ENCODE measurements at places on chromosomes 1 and 21.
A peak's percentile ranks its signal among the peaks of the same experiment; 100 is the strongest.

GRCh38 chr1:91137173-91137852, 115.5 kb upstream of the ZNF644 start:
- no peak for DNase-seq

DNA sequence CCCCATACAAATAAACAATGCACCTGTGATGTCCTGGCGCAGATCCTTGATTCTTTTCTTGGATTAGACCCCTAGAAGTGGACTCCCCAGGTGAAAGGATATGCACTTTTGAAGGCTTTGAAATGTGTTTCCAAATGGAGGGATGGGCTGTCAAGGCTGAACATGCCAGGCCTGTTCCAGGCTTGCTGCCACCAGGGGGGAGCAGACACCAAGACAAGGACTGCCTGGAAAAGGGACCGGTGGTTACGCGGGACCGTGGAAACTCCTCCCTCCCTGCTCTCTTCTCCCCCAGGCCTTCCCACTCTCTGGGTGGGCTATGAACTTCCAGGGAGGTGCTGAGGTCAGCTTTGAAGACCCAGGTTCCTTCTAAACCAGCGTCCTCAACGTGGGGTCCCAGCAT, 12.7 kb downstream of the C1QB start:
- DNase-seq, result no peak

DNA sequence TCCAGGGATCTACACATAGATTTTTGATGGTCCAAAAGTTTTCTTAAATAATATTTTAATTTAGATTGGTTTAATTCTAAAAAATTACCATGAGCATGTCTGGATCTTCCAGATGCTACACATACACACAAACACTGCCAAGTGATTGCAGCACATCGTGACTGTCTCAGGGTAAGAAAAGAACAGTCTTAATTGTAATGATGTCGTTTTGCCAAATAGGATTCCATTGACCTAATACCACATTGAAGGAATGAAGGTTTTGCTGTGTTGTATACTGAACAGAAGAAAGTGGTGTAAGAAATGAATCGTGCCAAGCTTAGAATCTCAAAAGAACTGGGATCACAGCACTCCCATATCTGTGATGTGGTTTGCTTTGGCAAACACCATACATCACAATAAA, 633.3 kb upstream of the CAMK1G start:
- DNase-seq, result no peak

- no peak for DNase-seq
Measured at GRCh38 chr1:21573971-21574465, 64.8 kb downstream of the ALPL start.

DNA sequence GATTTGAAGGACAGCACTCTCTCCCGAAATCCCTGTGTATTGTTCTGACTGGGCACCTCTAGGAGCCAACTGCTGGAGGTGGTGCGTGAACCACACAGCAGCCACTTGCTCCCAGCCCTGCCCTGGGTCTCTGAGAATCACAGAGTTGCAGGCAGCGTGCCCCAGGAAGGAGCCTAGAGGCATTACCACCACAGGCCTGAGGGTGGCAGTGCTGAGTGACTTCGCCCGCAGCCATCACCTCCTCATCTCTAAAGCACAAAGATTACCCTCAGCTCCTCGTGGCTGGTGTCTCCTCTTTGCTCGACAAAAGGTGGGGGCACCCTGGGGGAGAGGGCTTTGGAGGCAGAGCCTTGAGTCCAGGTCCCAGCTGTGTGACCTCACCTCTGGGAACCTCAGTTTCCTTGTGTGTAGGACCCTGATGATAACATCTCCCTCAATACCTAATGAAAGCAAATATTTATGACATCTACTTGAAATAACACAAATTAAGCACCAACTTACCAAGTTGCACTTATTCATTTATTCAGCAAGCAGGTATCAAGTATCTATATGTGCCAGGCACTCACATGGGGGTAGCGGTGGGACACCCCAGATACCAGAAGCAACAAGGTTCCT, 86.3 kb downstream of the VWA5B1 start:
- DNase-seq, result peak; percentile 41

DNA sequence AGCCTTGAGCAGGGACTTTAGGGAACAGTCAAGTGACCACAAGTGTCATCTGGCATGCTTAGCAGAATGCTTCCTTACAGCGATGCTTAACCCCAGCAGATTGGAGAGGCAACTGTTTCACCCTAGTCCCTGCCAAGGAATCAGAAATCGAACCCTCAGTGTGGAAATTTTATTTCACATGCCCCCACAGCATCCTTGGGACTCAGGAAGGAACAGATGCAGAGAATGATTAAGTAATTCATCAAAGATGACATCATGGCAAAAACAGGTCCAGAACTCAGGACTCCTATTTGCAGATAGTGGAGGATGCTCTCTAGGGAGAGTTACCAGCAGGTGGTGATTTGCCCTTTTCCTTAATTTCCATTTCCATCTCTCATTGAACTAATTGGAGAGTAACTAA, 333.0 kb upstream of the KAZN start:
- DNase-seq, result no peak

GRCh38 chr1:100107696-100108095, 25.0 kb downstream of the SASS6 start:
- no peak for DNase-seq

- no peak for DNase-seq
Measured at GRCh38 chr1:175976865-175977642, 230.0 kb downstream of the COP1 start.

GRCh38 chr1:943545-944340, 15.3 kb downstream of the NOC2L start:
- DNase-seq, result no peak

- no peak for DNase-seq
Measured at GRCh38 chr1:238648296-238648695, 738.1 kb upstream of the CHRM3 start.

DNA sequence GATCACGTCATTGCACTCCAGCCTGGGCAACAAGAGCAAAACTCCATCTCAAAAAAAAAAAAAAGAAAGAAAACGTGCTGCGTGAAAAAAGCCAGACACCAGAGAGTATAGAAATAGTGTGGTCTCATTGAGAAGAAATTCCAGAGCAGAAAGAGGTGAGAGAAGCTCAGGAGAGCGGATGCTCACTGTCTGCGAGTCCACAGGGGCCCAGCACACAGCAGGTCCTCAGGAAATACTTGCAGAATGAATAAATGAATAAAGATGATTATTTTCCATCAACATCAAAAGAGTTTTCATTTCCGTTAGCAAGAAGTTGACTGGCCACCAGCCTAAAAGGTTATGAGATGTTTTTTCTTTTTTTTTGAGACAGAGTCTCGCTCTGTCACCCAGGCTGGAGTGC, 14.4 kb downstream of the CASP9 start:
- DNase-seq, result no peak

DNA sequence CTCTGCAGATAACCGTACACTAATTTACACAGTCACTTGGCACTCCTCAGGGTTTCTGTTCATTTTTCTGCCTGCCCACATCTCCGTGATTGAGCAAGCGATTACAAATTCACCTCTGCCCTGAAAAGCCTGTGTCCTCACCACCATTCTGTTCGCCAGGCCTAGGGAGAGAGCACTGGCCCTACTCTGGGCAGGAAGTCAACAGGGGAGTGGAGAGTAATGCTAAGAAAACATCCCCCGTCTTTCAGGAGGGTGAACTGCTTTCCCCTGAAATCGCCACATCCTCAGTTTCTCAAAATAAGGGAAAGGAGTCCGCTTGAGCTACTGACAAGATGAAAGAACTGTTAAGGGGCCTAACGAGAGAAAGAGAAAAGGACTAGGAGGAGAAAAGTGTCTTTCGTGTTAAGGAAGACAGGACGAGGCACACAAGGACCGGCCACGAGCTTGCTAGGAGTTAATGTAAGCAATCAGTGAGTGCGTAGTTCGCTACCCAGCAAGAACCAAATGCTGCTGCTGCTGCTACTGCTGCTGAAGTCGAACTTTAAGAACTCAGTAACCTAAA, 632 bp downstream of the PEX19 start:
- DNase-seq, result peak; percentile 84

- no peak for DNase-seq
Measured at GRCh38 chr1:75079538-75080290, 54.5 kb upstream of the LHX8 start.

GRCh38 chr1:58312971-58313563, 233.5 kb downstream of the OMA1 start:
- DNase-seq, result no peak

- DNase-seq, result no peak
Measured at GRCh38 chr1:174274452-174274851, 115.1 kb downstream of the RABGAP1L start.

GRCh38 chr1:54588377-54588776, 34.9 kb downstream of the FAM151A start:
- no peak for DNase-seq

GRCh38 chr1:46612937-46613660, 3.5 kb downstream of the MOB3C start:
- no peak for DNase-seq

DNA sequence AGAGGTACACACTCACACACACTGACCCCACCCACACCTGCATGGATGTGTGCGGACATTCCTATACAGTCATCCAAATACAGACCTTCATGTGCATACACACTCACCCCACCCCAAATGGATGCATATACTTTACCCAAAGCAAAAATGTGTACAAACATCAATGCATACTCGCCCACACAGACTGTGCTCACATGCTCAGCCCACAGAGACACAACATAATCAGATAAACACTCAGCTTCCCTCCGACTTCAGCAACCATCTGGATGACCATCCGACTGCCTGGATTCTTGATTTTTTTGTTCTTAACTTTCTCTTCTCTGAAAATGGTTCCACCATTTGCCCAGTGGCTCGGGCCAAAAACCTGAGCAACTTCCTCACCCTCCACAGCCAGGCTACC, 24.4 kb upstream of the GJB5 start:
- no peak for DNase-seq

DNA sequence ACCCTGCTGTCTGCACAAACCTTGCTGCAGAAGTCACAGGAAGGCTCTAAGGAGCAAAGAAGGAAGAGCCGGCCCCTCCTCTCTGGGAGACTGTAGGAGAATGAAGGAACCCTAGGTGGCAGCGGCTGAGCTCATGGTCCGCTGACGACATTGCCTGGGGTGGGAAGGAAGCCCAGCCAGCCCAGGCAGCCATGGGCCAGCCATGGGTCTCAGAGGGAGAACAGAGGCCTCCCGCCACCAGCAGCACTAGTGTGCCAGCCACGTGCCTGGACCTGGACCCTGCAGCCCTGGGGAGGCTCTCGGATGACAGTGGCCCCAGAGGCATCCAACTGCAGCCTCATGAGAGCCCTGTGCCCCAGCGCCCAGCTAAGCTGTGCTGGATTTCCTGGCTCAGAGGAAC, 49.2 kb upstream of the POFUT2 start:
- DNase-seq, result no peak

DNA sequence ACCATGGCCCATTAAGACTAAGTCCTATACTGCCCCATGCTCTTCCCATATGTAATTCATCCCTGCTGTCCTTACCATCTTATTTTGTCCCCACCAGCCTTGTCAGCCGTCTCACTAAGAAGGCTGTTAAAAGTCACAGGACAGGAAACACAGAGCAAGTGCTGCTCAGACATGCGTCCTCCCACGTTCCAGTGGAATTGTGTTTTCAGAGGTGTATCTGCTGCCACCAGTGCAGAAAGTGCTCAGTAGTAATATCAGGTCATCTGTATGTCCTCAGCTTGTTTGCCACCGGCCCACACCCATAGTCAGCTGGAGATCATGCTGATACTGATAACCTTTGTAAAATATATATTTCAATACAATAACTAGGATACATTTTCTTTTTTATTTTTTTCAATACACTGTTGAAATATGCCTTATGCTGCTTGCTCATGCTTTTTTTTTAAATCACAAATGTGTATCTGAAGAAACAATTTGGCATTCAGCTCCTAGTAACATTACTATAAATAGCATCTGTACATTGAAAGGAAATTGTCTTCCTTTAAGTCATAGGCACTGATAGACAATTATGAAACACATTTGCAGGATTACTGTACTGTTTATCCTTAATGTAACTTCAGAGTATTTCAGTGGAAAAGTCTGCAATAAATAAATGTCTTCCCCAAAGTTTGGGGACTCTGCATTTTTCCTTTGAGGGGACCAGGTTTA, 156.9 kb downstream of the EDEM3 start:
- DNase-seq, result no peak

DNA sequence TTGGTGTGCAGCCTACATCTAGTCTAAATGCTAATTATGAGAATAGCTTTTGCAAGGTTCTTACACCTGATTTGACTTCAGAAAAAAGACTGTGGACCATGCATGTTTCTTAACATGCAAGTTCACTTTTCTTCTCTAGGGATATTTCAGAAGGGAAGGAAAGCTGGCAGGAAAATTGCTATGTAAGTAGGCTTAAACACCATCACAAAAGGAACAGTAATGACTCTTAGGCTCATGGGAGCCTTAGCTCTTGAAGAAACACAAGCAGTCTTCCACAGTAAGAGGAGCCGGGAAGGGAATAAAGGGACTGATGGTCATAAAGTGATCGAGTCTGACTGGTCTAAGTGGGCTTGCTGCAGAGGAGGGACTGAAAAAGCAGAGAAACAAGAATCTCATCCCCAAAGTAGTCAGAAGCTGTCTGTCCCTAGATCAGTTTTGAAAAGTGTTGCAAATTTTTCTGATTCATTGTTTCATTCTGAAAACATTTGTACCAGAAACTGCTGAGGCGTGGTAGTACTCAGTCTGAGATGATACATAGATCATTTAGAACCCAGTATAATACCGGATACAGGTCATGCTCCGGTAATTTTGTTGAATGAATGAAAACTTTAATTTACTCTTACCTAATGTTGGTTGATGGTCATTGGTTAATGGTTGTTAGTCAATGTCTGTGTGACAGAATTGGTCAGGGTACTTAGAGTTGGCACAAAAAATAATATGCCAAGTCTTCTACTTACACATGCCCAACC, 40.9 kb downstream of the SMYD2 start:
- no peak for DNase-seq

- no peak for DNase-seq
Measured at GRCh38 chr1:157142201-157142600, 4.0 kb upstream of the ETV3 start.

DNA sequence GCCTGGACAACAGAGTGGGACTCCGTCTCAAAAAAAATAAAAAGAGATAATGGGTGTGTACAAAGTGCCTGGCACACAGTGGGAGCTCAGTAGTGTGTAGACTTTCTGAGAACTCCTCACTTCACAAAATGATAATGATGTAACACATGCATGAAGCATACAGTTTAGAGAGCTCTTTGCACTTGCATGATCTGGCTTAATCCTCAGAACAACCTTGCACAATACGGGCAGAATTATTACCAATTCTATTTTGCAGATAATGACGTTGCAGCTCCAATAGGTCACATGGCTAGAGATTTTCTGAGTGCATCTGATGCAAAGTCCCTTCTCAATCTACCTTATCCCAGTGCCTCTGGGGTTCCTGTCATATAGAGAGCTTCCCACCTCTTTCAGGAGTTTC, 71.4 kb downstream of the CD247 start:
- DNase-seq, result peak; percentile 43

- DNase-seq, result no peak
Measured at GRCh38 chr1:199780948-199781670, 246.4 kb upstream of the NR5A2 start.

All from MV-4-11 (cell line).